Hematopoietic multipotent progenitor cell treated with erythropoietin and hydrocortisone succinate and interleukin-3 and kit ligand, for 17 days (in vitro differentiated cells): ENCODE measurements at places on chromosomes 6 and 20.

GRCh38 chr6:158680481-158680880 is 30.6 kb downstream of the SYTL3 start:
- no peak for DNase-seq

DNA sequence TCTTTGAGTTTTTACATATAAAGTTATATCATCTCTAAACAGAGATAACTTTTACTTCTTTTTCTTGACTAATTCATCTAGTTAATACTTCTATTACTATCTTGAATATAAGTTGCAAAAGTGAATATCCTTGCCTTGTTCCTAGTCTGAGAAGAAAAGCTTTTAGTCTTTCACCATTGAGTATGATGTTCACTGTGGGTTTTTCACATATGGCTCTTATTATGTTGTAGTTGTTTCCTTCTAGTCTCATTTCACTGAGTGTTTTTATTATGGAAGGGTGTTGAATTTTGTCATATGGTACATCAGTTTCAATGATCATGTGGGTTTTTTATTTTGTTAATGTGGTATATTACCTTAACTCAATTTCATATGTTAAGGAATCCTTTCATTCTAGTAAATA is 488.3 kb downstream of the COL12A1 start:
- DNase-seq, result no peak

- DNase-seq, result no peak
These were observed 212.9 kb downstream of the PAX1 start for GRCh38 chr20:21918398-21918797.

GRCh38 chr6:156114541-156114940 is 658.9 kb upstream of the NOX3 start:
- DNase-seq, result no peak
